ENCODE measurements at places on chromosomes 3 and 15.

GRCh38 chr3:15452961-15453360 is 25.6 kb downstream of the EAF1 start:
- no peak for DNase-seq

GRCh38 chr3:9109568-9109914 is 139.9 kb downstream of the SRGAP3 start:
- DNase-seq: no peak

GRCh38 chr3:13860001-13860400 is 19.9 kb downstream of the WNT7A start:
- no peak for DNase-seq

- DNase-seq: peak; percentile 38
These were observed 152.7 kb downstream of the IL20RB start for GRCh38 chr3:137110392-137110996.

DNA sequence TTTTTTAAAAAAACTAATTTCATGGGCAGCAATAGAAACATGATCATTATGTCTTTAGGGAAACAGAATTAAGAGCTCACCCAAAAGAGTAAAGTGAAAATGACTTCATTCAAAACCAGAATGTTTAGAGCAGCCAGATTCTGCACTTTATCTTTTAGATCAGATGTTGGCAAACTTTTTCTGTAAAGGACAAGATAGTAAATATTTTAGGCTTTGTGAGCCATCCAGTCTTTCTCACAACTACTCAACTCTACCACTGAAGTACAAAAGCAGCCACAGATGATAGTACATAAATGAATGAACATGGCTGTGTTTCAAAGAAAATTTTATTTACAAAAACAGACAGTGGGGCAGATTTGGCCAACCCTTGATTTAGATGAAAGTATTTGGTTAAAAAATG is 84.5 kb downstream of the SETD2 start:
- no peak for DNase-seq

- no peak for DNase-seq
These were observed 5.5 kb upstream of the RTF1 start for GRCh38 chr15:41411441-41411840.

- no peak for DNase-seq
These were observed 8.7 kb downstream of the PXK start for GRCh38 chr3:58341376-58341775.

GRCh38 chr15:49154799-49155109 is 645 bp downstream of the COPS2 start:
- no peak for DNase-seq

DNA sequence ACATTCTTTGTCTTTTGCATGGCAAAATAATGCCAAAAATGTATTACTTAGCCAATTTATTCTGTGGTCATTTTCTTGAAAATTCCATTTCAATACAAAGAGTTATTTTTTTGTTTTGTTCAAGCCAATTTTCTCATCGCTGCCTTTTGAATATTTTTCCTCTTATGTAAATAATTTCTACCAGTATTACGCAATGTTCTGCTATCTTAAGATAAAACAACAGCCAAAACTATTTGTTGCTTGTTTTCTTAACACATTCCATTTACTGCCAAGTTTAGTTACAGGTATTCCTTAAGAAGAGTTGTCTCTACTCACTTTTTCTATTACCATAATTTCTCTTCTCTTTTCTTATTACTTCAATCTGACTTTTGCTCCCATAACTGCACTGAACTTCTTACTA is 163.1 kb downstream of the ROBO1 start:
- no peak for DNase-seq

GRCh38 chr15:68515371-68516095 is 63.3 kb upstream of the CORO2B start:
- DNase-seq: no peak

- no peak for DNase-seq
These were observed 139.3 kb downstream of the ADAMTS17 start for GRCh38 chr15:100202309-100202960.

DNA sequence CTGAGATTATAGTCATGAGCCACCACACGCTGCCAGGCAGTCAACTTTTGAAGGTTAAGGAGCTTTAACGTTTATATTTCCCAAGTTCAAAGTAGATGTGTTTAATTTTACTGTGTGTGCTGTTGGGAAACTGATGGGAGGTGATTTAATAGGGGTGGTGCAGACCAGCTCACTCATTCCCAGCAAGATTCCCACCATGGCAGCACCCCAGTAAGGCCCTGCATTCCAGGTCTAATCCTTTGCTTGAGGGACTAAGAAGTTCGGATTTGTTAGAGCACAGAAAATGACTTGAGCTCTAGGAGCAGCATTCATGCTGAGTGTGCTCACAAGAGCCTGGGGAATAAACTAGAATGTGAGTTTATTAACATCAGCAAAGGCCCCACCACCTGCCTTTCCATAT is 25.2 kb downstream of the TSEN2 start:
- no peak for DNase-seq

DNA sequence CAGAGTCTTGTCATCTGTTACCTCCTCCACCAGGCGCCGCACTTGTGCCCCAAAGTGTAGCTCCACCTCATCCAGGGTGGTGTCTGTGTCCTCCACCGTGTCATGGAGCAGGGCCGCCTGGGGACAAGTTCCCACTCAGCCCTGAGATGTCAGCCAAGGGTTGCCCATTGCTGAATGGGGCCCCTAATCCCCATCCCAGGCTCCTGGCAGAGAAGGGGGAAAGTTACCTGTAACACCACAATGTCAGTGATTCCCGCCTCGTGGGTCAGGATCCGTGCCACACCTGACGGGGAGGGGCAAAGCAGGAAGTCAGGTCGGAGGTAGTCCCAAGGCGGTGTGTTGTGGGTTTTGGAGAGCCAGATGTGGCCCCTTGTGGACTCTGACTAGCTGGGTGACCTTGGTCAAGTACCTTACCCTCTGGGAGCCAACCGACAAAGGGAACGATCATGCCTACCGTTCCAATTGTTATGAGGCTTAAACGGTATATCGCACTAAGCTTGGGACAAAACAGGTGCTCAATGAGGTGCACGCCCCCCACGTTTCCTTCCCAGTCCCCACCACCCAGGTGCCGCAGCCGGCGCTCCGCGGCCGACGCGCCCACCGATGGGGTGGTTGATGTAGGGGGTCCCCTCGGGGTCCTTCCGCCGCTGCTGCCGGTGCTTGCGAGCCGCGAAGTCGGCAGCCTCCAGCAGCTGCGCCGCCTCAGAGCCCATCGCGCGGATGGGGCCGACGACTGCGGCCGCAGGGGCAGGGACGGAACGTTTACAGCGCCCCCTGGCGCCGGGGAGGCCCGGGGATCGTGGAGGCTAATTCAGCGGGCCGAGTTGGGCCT is at the start of gene HDDC3:
Gene HDDC3 (minus strand): TSS at position 722 of the 832 bp plus-strand sequence. CDS start 9 bp downstream, at position 713.
- DNase-seq: peak; percentile 85

GRCh38 chr3:23389686-23390085 is 186.6 kb downstream of the UBE2E2 start:
- no peak for DNase-seq

DNA sequence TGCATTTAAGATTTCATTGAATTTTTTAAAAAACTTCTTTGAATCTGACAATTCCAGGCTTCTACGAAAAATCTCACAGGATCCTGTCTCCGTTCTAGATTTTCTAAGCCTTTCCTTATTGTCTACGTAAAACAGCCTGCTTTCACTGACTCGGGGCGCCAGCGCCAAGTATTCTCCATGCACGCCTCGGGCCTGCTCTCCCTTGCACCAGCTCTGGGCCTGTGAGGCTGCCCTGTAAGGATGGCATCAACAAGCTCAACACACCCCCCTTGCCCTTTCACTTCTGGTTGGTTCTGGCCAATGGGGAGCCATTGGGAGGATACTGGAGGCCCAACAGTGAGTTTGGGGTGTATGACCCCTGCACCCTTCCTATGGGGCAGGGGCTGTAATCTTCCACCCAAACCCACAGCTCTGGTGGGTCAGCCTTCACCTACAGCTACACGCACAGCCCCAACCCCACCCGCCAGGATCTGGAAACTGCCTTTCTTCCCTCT is 47.8 kb downstream of the SLC41A3 start:
- DNase-seq: no peak

- no peak for DNase-seq
These were observed 114.5 kb upstream of the TNIK start for GRCh38 chr3:171574556-171575240.

DNA sequence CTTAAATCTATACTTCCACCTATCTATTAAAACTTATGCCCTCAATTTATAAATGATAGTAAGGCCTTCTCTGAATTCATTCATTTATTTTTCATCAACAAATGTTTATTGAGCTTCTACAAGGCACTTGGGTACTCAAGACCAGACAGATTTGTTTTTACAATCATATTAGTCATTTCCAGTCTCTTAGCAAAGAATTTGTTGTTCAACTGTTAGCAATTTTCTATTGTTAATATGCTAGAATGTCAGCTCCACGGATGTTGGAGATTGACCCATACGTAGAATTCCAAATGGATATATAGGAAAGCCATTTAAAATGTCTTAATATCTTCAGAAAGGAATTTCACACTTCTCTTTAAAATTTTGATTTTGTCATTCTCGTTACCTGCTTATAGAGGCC is 36.7 kb downstream of the ZBTB38 start:
- DNase-seq: no peak

DNA sequence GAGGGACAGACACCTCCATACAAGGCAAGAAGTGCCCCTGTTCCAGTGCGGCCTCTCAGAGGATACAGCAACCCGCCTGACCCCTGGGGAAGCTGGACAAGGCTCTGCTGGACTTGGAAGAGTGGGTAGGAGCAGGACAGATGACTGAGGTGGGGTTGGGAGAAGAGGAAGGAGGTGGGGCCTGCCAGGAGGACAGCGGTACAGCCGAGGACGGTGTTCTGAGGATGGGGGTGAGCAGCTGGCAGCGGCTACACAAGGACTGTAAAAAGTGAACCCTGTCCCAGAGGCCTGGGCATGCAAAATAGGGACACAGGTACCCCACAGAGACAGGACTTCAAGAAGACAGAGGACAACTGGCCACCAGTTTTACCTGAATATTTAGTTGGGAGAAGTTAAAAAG is 23.5 kb upstream of the ELP6 start:
- DNase-seq: no peak

GRCh38 chr15:80991421-80991820 is 1.8 kb upstream of the MESD start:
- DNase-seq: no peak

DNA sequence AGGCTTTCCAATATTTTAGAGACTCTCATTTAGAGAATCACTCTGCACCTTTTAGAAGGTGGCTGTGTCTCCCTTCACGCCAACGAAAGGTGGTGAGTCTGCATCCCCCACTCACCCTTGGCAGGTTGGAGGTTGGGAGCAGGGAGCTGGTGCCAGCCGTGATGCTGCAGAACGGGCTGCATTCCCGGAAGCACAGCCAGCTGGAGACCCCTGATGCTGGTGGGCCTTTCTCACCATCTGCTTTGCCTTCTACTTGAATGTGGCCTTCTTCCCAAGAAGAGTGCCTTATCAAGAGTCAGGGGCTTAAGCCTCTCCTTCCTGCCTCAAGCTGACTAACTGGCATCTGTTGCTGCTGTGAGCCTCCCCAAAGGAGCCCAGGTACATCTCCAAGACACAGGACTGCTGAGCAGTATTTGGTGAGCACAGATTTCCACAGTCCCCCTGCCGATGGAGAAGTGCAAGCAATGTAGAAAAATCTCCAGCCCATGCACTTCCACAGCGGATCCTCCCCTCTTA is 17.7 kb upstream of the HEG1 start:
- DNase-seq: no peak

DNA sequence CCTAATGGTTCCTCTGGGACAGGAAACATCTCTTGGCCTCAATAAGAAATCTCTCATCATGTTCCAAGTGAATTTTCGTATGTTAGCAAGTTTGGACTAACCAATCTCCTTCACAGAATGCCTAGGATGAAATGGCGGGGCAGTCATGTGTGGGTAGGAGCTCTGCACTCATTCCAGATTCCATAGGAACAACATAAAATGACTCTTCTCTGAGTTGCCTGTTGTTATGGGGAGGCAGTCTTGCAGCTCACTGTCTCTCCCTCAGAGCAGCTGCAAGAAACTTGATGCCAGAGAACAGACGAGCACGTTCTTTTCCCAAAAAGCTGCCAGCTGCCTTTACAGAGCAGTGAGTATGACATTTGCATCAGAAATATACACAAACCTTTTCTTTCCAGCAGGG is 34.1 kb downstream of the SPATA12 start:
- DNase-seq: no peak

GRCh38 chr15:39976291-39977274 is 42.7 kb downstream of the EIF2AK4 start:
- DNase-seq: peak; percentile 34

GRCh38 chr3:129308636-129309035 is 30.0 kb downstream of the HMCES start:
- DNase-seq: no peak

DNA sequence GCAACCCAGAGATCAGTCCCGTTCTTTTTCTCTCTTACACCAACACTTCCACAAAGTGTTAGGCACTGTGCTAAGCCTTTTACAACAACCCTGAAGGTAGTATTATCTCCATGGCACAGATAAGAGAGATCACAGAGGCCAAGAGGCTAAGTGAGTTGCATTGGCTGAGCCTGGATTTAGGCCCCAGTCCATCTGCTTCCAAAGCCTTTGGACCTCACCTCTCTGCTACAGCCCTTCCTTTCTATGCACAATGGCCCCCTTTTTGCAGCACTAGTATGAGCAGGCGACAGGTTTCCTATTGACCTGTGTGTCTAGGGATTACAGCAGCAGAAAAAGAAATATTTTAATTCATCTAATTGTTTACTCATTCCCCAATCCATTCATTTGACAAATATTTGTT is 76.2 kb downstream of the CRYGS start:
- DNase-seq: no peak

All from NCI-H2081 (cell line).